Spinal cord (tissue), 10 donors: ENCODE measurements at places on chromosomes 5 and 9. TPM values are rescaled to one million over a fixed set of nuclear protein-coding genes. Genes with fewer than 3 reads are reported as not detected.

Gene AGXT2
- 0.11 TPM for total RNA-seq

Gene IL13
- total RNA-seq = not detected

Gene ARHGEF37
- total RNA-seq = 7.0 TPM

Gene ZNF483
- total RNA-seq = 34.6 TPM

Gene NR4A3
- total RNA-seq = 2.4 TPM

Gene CD72
- total RNA-seq = 1.3 TPM

Gene SPATA31D4
- total RNA-seq = not detected

Gene KLF4
- 21.6 TPM for total RNA-seq

Gene SLIT3
- total RNA-seq = 18.1 TPM

Gene CYLC2
- total RNA-seq = not detected

Gene TGFBI
- 245 TPM for total RNA-seq

Gene TERT
- total RNA-seq = 0.10 TPM

Gene C1QTNF2
- total RNA-seq = 5.1 TPM

Gene ASPN
- 142 TPM for total RNA-seq

Gene NACC2
- total RNA-seq = 22.9 TPM

Gene KCTD16
- total RNA-seq = 30.8 TPM

Gene ZFP37
- total RNA-seq = 12.6 TPM

Gene LYRM7
- total RNA-seq = 12.6 TPM

Gene SHROOM1
- 4.5 TPM for total RNA-seq

Gene ROR2
- total RNA-seq = 3.1 TPM

Gene PCDHAC2
- total RNA-seq = 6.3 TPM

Gene SLC6A7
- total RNA-seq = 4.4 TPM

Gene SLC36A2
- total RNA-seq = 0.30 TPM

Gene HTR1A
- total RNA-seq = 0.99 TPM

Gene TRIM7
- total RNA-seq = 1.9 TPM

Gene CDH9
- total RNA-seq = 11.3 TPM

Gene FIBCD1
- 1.4 TPM for total RNA-seq

Gene UBAP2
- 33.1 TPM for total RNA-seq

Gene ELOVL7
- total RNA-seq = 20.5 TPM

Gene TNFSF8
- 2.3 TPM for total RNA-seq

Gene LAMC3
- 24.1 TPM for total RNA-seq

Gene COL15A1
- 91.4 TPM for total RNA-seq

Gene IFNA14
- total RNA-seq = not detected

Gene CDX1
- total RNA-seq = 0.28 TPM

Gene BHMT2
- 4.3 TPM for total RNA-seq

Gene DTWD2
- 7.7 TPM for total RNA-seq

Gene ACTL7B
- not detected for total RNA-seq
